ENCODE measurements at places on chromosomes 2 and 18. TPM values are rescaled to one million over a fixed set of nuclear protein-coding genes. Genes with fewer than 3 reads are reported as not detected.

Gene KCNJ3
- 0.38 TPM for total RNA-seq

Gene EVX2
- total RNA-seq, result not detected

Gene RUFY4
- total RNA-seq, result not detected

Gene G6PC2
- not detected for total RNA-seq

Gene TUBA3E
- total RNA-seq, result not detected

Gene SULT1C2
- total RNA-seq, result 0.52 TPM

Gene GALNT14
- total RNA-seq, result not detected

Gene CROCC2
- total RNA-seq, result 0.07 TPM

Gene CHRND
- not detected for total RNA-seq

Gene PPP1R1C
- total RNA-seq, result not detected

Gene MROH2A
- total RNA-seq, result 0.20 TPM

Gene GREB1
- 1.6 TPM for total RNA-seq

Gene L3MBTL4
- total RNA-seq, result 5.4 TPM

Gene RPRM
- total RNA-seq, result 9.2 TPM

Gene RAB27B
- 14.9 TPM for total RNA-seq

Gene RASGRP3
- 6.1 TPM for total RNA-seq

Gene CDH2
- total RNA-seq, result 0.67 TPM

Gene SCN9A
- 9.0 TPM for total RNA-seq

Gene NHEJ1
- total RNA-seq, result 63.6 TPM

Gene SERPINB8
- 12.3 TPM for total RNA-seq

Gene SMYD1
- total RNA-seq, result 10.7 TPM

Gene HES6
- 21.9 TPM for total RNA-seq

Gene DTYMK
- 31.0 TPM for total RNA-seq

Gene RTTN
- total RNA-seq, result 15.2 TPM

Gene FRZB
- total RNA-seq, result 5.9 TPM

Gene MRO
- total RNA-seq, result 0.28 TPM

Gene LIMS4
- 0.93 TPM for total RNA-seq

Gene CELF4
- total RNA-seq, result 0.32 TPM

Gene HNMT
- 42.6 TPM for total RNA-seq

Gene MOCOS
- 4.4 TPM for total RNA-seq

Gene MYL12A
- total RNA-seq, result 588 TPM

Gene DLX1
- 0.14 TPM for total RNA-seq

Gene TMEM214
- total RNA-seq, result 80.1 TPM

Gene GPR45
- not detected for total RNA-seq

Gene FASTKD1
- 44.4 TPM for total RNA-seq

Gene BOLL
- total RNA-seq, result 0.14 TPM

Gene CAPN14
- total RNA-seq, result 0.14 TPM

Gene CFLAR
- 166 TPM for total RNA-seq

Gene MEP1B
- 6.9 TPM for total RNA-seq

Gene B3GNT2
- 27.1 TPM for total RNA-seq

Gene IL37
- total RNA-seq, result not detected

Gene MGAT5
- 56.5 TPM for total RNA-seq

Gene PCARE
- total RNA-seq, result not detected

Gene CPS1
- 0.99 TPM for total RNA-seq

Gene CCDC74B
- 1.6 TPM for total RNA-seq

Gene SERPINB12
- total RNA-seq, result not detected

Gene LGALSL
- total RNA-seq, result 40.9 TPM

Gene MFF
- 80.2 TPM for total RNA-seq

Gene MC4R
- not detected for total RNA-seq

Gene HJURP
- 1.7 TPM for total RNA-seq

Gene SPATS2L
- 160 TPM for total RNA-seq

Data from mucosa of descending colon (tissue), 3 donors.